ENCODE measurements at places on chromosomes 4 and X.

DNA sequence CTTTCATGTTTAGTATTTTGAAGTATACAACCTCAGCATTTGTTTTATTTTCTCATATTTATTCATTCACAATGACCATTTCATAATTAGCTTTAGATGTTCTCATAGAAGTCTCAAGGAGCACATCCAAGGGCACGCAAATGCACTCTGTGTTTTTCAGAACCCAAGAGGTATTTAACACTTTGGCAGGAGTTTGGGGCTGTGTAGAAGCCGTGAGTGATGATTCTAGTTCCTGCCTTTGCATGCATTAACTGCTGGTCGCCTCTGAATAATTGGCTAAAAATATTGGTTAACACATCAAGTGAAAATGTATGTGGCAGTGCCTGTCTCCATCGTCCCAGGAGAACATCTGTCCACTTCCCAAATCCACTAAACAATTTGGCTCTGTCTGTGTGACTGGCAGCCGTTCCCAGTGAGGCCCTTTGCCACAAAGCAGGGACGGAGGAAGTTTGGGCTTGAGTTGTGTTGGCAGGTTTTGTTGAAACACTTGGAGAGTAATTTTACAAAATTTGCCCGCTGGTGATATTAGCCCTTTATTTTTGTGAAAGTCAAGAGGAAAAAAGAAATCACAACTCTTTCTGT, 730.7 kb upstream of the SLIT2 start:
- no peak for DNase-seq

- no peak for DNase-seq
Observed at GRCh38 chr4:59983852-59984251, 1216.3 kb upstream of the ADGRL3 start.

DNA sequence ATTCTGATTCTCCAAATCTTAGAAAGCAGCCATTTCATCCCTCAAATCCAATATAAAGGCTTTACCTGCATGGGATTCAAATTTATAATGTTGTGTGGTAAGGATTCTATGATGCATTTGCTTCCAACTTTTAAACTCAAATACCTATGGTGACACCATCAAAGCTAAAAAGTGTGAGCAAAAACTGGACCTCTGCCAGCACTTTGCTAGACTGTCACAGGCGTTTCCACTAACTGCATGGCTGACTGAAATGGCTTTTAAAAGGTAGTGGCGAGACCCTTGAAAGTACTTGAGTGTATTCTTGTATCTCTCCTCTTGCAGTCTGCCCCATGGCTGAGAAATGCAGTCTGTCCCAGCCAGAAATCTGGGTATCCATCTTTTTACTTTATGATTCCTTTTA, 169.4 kb downstream of the AMELX start:
- no peak for DNase-seq

- DNase-seq, result no peak
Observed at GRCh38 chrX:147978931-147979330, 2.2 kb upstream of the FMR1NB start.

DNA sequence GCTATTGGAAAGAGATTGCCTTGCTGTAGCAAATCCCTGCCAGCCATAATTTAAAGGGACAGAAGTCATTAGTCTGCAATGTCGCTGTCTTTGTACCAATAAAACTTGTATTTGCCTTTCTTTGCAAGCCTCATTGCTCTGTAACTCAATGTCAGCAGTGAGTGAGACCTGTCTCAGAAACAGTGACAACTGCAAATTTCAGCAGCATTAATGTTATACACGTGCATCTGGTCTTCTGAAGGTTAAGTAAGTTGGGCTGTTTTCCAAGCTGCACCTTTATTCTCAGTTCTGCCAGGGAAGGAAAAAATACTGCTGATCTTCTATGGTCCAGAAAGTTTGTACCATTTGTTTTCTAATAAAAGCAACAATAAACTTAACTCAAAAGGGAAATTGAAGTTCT, 543.1 kb downstream of the TRIML1 start:
- DNase-seq, result no peak
